ENCODE measurements at places on chromosomes 4 and X.

DNA sequence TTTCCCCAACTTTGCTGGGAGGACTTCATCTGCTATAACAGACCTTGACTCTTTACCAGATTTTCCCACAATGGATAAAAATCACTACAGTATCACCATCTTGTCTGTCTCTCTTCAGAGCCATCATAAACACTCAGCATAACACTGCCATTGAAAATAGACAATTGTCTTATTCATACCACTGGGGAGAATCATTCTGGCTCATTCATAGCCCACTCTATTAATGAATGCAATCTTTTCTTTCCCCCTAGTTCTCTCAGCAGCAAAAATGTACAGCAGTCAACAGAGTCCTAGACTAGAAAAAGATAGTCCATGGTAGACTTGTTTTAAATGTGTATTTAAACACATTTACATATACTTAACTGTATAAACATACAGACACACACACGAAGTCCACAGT lies 19.2 kb downstream of the SLC9A7 start:
- no peak for DNase-seq
- H3K4me1 ChIP-seq: no peaks in the 10 kb centered on the region
- H3K27ac ChIP-seq: no peak overlapping the region
- no peaks in the 10 kb centered on the region for H3K36me3 ChIP-seq
- H3K4me3 ChIP-seq: no peak overlapping the region
- H3K27me3 ChIP-seq: no peaks in the 10 kb centered on the region

DNA sequence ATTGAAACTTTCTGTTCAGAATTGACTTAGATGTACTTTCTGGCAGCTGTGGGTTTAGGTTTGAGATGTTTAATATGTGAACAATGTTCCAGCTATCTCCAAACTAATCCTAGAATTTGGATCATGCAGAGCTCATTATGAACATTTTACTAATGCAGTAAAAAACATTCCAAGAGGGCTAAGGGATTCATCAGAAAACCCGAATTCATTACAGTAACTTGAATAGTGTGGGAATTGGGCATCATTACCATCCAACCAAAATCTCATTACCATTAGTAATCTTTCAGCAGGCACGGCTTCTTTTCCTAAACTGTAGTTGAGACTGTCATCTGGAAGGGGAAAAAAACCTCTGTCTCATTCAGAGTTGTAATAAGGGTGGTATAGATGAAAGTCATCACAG lies 91.0 kb downstream of the LIMCH1 start:
- H3K27me3 ChIP-seq: peaks cover 1% of the 10 kb centered on the region
- no peaks in the 10 kb centered on the region for H3K4me1 ChIP-seq
- no peak overlapping the region for H3K27ac ChIP-seq
- DNase-seq: no peak
- H3K36me3 ChIP-seq: no peaks in the 10 kb centered on the region
- no peak overlapping the region for H3K4me3 ChIP-seq

DNA sequence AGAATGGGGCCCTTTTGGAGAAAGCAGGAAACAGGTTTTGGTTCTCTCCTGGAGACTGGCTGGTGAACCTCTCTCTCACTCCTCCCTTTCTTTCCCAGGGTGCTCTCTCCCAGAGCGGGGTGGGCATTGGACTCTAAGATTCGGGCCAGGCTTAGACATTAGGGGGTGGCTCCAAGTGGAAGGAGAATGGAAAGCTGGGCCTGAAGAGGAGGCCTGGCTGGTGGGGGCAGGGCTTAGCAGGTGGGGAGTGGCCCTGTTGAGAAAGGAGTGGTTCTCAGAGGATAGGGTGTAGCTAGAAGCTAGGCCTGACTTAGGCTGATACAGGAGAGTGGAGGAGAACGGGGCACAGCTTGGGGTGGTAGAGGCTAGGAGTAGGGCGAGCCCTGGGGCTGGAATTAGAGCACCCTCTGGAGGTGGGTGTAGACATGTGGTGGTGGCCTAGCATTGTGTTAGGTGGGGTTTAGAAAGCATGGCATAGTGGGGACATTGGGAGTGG lies 5.7 kb downstream of the PLP2 start:
- no peaks in the 10 kb centered on the region for H3K27me3 ChIP-seq
- H3K36me3 ChIP-seq: no peaks in the 10 kb centered on the region
- peaks cover 16% of the 10 kb centered on the region for H3K4me1 ChIP-seq
- no peak overlapping the region for H3K27ac ChIP-seq
- no peak for DNase-seq
- H3K4me3 ChIP-seq: no peak overlapping the region

DNA sequence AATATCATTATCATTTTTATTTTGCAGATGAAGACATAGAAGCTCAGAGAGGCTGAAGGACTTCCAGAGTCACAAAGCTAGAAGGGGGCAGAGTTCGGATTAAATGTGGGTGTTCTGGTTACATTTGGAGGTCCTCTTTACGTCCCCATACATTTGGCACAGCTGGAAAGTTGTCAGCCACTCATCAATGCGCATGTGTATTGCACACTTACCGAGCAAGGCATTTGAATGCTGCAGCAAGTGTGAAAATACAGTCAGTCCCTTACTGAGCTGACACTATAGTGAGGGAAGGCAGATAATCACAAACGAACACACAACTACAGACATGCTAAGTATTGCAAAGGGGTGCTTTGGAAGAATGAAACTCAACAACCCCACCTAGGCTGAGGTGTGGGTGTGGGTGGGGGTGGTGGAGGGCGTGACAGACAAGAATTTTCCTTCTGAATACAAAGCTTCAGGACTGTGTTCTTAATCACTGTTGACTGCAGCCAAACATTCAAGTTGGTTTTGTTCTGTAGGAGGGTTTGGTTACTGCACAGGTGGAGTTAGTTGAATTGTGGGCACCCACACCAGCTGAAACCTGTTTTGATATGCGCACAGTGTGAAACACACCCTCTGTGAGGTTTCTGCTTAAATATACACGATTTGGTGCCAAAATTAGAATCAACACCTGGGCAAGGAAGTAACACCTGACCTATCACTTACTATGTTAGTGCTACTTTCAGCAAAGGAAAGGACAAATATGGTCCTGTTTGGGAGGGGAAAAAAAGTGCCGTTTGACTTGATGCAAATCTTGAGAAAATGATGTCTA lies 72.4 kb downstream of the COQ2 start:
- no peaks in the 10 kb centered on the region for H3K36me3 ChIP-seq
- no peaks in the 10 kb centered on the region for H3K27me3 ChIP-seq
- H3K27ac ChIP-seq: peak overlapping the region; percentile 97
- H3K4me1 ChIP-seq: peaks cover 84% of the 10 kb centered on the region
- peak; percentile 67 for DNase-seq

DNA sequence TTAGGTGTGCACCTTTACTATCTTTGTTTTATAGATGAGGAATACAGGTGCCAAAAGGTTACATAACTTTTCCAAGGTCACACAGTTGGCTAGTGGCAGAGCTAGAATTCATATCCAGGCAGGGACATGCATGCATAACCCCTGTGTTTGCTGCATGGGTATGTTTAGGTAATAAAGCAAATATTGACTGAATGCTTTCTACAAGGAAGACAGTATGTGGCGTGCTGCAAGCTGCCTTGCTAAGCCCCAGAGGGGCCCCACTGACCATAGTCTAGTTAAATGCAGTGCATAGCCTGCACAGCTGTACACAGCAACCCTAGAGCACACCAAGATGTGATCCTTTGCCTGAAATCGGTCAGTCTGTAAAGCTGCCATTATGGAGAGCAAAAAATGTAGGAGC lies 320.5 kb upstream of the IGFBP7 start:
- H3K27me3 ChIP-seq: peaks cover 4% of the 10 kb centered on the region
- DNase-seq: no peak
- no peaks in the 10 kb centered on the region for H3K36me3 ChIP-seq

DNA sequence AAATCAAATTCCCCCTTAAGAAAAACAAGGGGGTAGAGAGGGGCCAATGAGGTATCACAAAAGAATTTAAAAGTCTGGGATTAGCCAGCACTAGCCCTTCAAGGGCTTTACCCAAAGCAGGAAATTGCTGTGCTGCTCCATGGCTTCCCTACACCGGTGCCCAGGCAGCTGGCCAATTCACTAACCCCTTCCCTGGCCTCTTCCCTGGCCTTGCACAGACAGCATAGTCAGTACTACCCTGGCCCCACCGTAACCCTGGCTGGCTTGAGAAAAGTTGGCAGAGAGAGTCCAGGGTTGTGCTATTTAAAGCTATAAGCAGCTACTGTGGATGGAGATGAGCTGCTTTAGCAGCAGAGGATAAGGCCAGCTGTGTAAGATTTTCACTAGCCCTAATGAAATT lies 43.1 kb downstream of the ADAMTS3 start:
- H3K27ac ChIP-seq: no peak overlapping the region
- H3K4me3 ChIP-seq: no peak overlapping the region
- H3K27me3 ChIP-seq: peaks cover 7% of the 10 kb centered on the region

DNA sequence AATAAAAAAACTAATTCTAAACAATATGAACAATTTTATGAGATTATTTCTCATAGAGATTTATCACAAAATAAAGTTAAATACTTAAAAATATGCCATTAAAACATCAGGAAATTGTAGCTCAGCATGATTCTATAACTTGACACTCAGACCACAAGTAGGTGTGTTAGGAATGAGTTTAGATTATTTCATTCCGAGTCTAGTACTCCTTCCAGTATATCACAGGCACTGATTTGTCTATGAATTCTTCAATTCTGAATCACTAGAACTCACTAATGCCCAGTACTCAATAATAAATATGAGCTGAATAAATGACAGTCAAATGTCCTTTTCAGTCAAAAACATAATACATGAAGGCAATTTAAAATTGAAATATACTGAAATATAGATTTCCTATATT lies 22.2 kb downstream of the BOD1L1 start:
- DNase-seq: no peak
- no peaks in the 10 kb centered on the region for H3K27me3 ChIP-seq
- H3K4me1 ChIP-seq: no peaks in the 10 kb centered on the region
- no peak overlapping the region for H3K27ac ChIP-seq
- no peak overlapping the region for H3K4me3 ChIP-seq

DNA sequence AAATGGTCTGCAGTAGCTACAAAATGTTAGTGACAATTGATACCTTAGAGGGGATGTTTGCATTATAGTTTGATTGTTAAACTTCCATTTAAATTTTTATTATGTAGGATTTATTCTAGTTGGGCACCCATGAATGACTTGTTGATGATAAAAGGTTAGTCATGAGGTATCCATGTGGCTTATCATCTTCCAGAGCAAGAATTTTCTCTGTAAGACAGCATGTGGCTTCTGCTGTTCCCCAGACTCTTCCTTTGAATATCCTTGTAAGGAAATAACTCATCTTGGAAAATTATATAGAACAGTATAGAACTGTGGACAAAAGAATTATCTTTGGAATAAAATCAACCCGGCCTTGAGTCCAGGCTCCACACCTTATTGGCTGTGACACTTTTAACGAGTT lies 40.1 kb upstream of the KLHL8 start:
- H3K27ac ChIP-seq: no peak overlapping the region
- DNase-seq: no peak
- H3K4me3 ChIP-seq: no peak overlapping the region
- no peaks in the 10 kb centered on the region for H3K4me1 ChIP-seq
- H3K27me3 ChIP-seq: no peaks in the 10 kb centered on the region
- peaks cover 11% of the 10 kb centered on the region for H3K36me3 ChIP-seq

GRCh38 chrX:19593690-19594089 lies 78.4 kb upstream of the MAP3K15 start:
- no peak for DNase-seq
- H3K4me3 ChIP-seq: no peak overlapping the region
- no peaks in the 10 kb centered on the region for H3K27me3 ChIP-seq
- H3K27ac ChIP-seq: peak overlapping the region; percentile 25

- H3K27ac ChIP-seq: no peak overlapping the region
- no peaks in the 10 kb centered on the region for H3K36me3 ChIP-seq
- DNase-seq: no peak
- H3K27me3 ChIP-seq: no peaks in the 10 kb centered on the region
- no peaks in the 10 kb centered on the region for H3K4me1 ChIP-seq
These were observed 100.6 kb downstream of the AFF2 start for GRCh38 chrX:148601034-148601433.

- no peaks in the 10 kb centered on the region for H3K4me1 ChIP-seq
- no peaks in the 10 kb centered on the region for H3K36me3 ChIP-seq
- no peak for DNase-seq
- H3K27me3 ChIP-seq: no peaks in the 10 kb centered on the region
These were observed 48.1 kb upstream of the TBL1X start for GRCh38 chrX:9416562-9417348.

- peaks cover 5% of the 10 kb centered on the region for H3K27me3 ChIP-seq
- no peaks in the 10 kb centered on the region for H3K4me1 ChIP-seq
- H3K4me3 ChIP-seq: no peak overlapping the region
- DNase-seq: no peak
These were observed 130.6 kb upstream of the NKX1-1 start for GRCh38 chr4:1536579-1537409.

DNA sequence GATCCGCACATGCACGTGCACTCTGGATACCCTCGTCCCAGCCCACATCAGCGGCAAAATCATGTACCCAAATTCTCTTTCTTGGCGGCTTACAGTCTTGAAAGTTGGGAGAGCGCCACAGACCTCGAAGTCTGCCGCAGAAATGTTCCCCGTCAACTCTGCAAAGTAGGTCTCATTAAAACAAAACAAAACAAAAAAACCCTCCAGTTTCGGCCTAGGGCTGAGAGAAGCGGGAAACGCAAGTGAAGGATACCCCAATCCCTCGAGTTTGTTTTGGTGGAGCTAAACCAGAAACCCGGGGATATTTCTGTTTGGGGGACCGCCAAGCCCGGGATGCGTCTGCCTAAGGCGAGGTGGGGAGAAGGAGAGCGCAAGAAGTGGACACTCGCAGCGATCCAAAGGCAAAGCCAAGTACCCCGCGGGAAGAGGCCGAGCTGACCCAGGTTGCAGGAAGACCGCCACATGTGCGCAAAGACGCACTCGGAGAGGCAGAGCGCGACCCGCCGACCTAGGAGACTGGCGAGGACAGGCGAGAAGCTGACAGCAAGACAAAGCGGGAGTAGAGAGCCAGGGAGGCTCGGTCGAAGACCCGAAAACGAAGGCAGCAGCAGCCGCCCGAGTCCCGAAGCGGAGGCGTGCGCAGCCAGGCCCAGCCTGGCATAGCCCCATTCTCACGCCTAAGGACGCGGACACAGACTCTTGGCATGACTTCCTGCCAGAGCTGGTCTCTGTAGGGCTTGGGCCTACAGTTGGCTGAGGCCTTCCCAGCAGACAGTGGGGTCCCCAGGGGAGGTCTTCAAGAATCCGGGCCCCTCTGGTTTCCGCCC lies 49.6 kb upstream of the BCOR start:
- peaks cover 12% of the 10 kb centered on the region for H3K4me1 ChIP-seq
- H3K27ac ChIP-seq: no peak overlapping the region
- H3K36me3 ChIP-seq: no peaks in the 10 kb centered on the region

- DNase-seq: no peak
- no peaks in the 10 kb centered on the region for H3K36me3 ChIP-seq
- no peaks in the 10 kb centered on the region for H3K4me1 ChIP-seq
- H3K27me3 ChIP-seq: no peaks in the 10 kb centered on the region
These were observed 47.0 kb downstream of the TASL start for GRCh38 chrX:30530606-30531005.

GRCh38 chrX:7139202-7140081 lies 8.1 kb upstream of the STS start:
- H3K36me3 ChIP-seq: peaks cover 3% of the 10 kb centered on the region
- peaks cover 38% of the 10 kb centered on the region for H3K4me1 ChIP-seq
- no peaks in the 10 kb centered on the region for H3K27me3 ChIP-seq
- H3K4me3 ChIP-seq: no peak overlapping the region
- no peak overlapping the region for H3K27ac ChIP-seq

GRCh38 chr4:33467291-33467690 lies 2747.1 kb downstream of the PCDH7 start:
- no peak for DNase-seq
- no peak overlapping the region for H3K27ac ChIP-seq

- H3K36me3 ChIP-seq: no peaks in the 10 kb centered on the region
- no peaks in the 10 kb centered on the region for H3K4me1 ChIP-seq
- H3K27me3 ChIP-seq: peaks cover 26% of the 10 kb centered on the region
- no peak overlapping the region for H3K27ac ChIP-seq
- H3K4me3 ChIP-seq: no peak overlapping the region
- no peak for DNase-seq
These were observed 194.7 kb downstream of the STIM2 start for GRCh38 chr4:27055221-27055760.

All from naive thymus-derived CD8-positive, alpha-beta T cell (primary cell).